Right hindlimb (tissue), 1 donor: ENCODE measurements at places on chromosomes 6 and 20.

DNA sequence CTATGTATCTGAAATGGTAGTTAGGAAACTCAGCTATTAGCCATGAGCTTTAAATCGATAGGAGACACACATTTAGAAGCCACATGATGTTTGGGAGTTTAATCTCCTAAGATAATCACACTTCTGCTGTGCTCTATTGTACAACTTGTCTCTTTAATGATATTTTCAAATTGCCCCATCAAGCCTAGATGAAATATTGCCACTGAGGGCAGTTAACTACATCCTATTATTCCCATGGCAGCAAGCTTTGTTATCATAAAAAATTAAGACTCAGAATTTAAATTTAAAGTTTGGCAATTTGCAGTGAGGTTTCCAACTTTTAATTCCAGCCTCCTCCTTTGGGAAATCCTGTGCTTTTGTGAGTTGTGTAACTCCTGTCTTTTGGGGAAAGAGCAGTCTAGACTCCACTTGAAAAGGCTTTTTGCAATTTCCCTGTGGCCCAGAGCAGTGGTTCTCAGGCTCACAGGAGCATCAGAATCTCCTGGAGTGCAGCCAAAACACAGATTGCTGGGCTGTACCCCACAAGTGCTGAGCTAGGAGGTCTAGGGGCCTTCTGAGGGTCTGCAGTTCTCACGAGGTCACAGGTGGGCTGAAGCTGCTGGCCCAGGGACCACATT is 792.4 kb downstream of the QKI start:
- DNase-seq: no peak

GRCh38 chr6:101626269-101626668 is 232.8 kb downstream of the GRIK2 start:
- no peak for DNase-seq

DNA sequence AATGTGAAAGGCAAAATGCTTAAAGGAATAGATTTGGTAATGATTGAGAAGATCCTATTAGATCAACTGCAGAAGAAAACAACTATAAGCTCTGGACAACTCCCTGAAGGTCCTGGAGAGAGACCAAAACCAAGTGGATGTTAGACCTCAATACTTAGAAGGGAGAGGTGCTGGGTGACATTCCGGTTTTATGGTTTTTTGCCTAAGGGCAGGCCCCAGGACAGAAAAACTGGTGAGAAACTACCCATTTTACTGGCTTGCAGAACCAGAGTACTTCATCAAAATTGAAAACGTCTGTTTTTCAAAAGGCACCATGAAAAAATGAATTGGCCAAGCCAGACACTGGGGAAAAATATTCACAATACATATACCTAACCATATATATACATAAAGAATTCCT is 26.3 kb downstream of the SAMHD1 start:
- no peak for DNase-seq

GRCh38 chr20:40582531-40582930 is 106.5 kb downstream of the MAFB start:
- DNase-seq: no peak

DNA sequence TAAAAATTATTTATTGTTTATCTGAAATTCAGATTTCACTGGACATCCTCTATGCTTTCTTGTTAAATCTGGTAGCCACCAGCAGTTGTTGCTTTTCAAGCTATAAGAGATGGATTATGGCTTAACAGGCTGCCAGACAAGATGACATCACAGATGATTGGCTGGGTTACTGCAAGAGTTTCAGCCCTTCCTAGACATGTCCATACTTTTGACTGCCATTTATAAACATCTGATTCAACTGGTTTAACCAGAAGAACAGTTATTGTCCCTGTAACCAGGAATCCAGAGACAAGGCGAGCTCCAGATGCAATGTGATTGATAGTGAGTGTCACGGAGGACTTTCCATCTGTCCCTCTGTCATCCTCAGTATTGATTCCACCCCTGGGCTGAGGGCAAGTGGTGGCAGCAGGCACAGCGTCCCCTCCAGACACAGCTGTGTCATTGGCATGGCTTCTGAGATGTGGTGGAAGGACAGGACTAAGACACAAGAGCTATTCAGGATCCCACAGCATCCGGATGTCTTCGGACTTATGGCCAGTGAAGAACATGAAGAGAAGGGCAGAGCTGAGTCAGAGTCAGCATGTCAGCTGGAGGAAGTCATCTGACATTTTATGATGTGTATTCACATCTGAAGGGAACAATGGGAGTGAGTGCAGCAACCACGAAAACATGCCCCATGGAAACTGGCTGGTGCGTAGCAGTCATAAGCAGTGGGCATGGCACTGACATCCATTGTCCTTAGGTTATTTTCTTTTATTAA is 284.5 kb upstream of the CDYL start:
- no peak for DNase-seq

- DNase-seq: no peak
Measured at GRCh38 chr6:129575378-129576118, 134.4 kb downstream of the ARHGAP18 start.
